Stimulated activated CD8-positive, alpha-beta memory T cell treated with anti-CD3 and anti-CD28 coated beads, Interleukin-7, amount 100 ng/mL, for 48 hours (primary cell): ENCODE measurements at places on chromosomes 5 and 9.

DNA sequence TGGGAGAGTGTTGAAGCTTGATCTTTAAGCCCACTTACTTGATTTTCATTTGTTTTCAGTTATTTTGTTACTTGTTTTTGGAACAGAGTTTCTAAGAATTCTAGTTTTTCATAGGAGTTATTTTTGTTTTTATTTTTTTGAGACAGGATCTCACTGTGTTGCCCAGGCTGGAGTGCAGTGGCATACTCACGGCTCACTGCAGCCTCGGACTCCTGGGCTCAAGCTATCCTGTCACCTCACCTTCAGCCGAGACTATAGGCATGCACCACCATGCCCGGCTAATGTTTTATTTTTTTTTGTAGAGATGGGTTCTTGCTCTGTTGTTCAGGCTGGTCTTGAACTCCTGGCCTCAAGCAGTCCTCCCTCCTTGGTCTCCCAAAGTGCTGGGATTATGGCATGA, 6.3 kb downstream of the ERBIN start:
- DNase-seq = no peak

GRCh38 chr9:88604836-88605511, 70.0 kb downstream of the NXNL2 start:
- DNase-seq = no peak

- no peak for DNase-seq
Observed at GRCh38 chr9:36679710-36680109, 107.0 kb downstream of the MELK start.

GRCh38 chr5:7494481-7495130, 98.7 kb downstream of the ADCY2 start:
- no peak for DNase-seq

DNA sequence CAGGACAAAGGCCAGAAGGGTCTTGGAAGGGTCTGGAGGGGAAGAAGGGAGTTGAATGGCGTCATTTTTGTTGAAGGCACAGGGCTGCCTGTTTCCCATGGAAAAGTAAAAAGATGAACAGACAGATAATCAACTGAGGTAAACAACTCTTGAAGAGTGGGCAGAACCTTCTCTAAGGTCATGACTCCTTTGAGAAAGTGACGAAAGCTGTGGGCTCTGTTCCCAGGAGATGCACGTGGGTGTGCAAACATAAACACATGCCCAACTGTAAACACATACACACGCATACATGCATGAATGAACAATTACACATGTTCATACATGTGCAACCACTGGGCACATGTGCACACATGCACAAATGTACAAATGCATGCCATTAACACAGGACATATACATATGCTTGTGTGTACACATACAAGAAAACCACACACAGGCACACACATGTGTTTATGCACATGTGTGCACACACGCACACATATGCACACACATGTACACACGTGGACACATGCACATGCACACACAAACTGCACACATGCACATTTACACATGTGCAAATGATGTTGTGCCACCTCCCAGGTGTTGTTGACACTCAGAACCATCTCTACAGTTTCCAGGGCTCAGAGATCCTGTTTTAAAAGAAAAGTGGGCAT, 143.3 kb downstream of the GADD45G start:
- no peak for DNase-seq

GRCh38 chr5:154677921-154678320, 77.3 kb upstream of the LARP1 start:
- no peak for DNase-seq

DNA sequence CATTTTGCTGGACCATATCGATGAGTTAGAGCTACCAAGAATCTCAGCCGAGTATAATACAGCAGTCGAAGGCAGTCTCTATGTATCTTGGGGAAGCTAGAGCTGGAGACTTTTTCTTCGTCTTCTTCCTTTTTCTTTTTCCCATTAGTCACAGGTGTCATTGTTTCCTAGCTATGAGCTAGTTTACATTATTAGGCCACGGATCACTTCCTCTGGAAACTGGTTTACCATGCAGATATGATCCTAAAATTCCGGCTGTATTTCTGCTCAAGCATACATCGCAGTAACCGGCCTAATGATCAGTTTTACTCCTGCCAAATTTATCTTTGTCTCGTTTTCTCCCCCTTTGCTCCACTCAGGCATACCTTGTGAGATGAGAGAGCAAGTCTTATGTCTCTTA, 312.8 kb downstream of the ARHGAP26 start:
- no peak for DNase-seq

DNA sequence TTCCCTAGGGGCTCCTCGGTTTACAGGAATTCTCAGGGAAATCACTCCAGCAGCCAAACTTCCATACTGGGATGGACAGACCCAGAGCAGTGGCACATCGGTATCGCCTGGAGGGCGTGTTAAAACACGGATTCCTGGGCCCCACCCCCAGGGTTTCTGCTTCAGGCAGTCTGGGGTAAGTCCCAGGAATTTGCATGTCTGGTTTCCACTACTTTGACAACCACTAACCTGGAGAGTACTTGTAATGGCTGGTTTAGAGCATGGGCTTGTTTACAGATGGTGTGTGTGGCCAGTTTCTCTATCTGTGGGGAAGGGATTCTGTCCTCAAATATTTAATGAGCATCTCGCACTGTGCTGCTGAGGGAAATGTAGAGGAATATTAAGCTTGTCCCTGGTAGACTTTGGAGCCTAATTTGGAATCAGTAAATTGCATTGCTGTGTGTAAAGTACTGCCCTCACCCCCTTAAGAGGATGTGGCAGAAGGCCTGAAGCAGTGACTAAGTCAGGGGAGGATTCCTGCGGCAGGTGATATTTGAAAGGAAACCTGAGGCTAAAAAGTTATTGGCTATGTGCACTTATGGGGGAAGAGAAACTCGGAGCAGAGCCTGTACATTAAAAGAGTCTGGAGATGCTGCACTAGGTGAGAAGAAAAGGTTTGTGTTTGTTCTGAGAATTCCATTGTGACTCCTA, 18.6 kb upstream of the TJP2 start:
- DNase-seq = no peak
